ENCODE measurements at places on chromosomes 13 and 19.

DNA sequence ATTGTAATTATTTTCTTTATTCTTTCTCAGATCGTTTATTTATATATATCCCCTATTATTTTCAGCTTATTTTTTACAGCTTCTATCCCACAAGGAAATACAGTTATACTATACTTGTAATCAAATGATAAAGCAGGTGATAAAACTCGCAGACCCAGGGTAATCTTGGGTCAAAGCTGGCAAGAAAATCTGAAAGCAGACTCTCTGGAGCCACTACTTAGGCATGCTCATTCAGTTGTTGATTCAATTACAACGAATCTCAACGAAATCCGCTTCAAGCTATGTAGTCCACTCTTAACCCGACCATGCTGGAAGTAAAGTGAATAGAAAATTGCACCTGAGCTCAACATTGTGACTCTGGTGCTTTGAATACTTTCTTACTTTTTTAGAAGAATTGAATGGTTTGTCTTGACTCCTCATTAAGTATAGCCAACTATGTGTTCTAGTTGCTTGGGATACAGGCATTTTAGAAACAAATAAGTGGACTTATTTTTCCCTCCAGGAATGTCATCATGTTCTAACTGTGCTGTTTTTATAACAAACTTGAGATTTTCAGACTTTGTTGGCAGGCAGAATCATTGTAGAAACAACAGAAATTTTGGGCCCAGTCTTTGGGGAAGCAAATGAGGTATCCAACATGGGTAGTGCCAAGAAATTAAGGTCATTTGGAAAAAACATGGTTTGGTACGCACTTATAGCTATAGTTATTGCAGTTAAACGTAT, 21.4 kb downstream of the ESD start:
- DNase-seq = no peak

GRCh38 chr19:37928527-37929286, 21.7 kb downstream of the SIPA1L3 start:
- no peak for DNase-seq

- DNase-seq = no peak
These were observed 32.2 kb upstream of the TNFAIP8L1 start for GRCh38 chr19:4606921-4607678.

DNA sequence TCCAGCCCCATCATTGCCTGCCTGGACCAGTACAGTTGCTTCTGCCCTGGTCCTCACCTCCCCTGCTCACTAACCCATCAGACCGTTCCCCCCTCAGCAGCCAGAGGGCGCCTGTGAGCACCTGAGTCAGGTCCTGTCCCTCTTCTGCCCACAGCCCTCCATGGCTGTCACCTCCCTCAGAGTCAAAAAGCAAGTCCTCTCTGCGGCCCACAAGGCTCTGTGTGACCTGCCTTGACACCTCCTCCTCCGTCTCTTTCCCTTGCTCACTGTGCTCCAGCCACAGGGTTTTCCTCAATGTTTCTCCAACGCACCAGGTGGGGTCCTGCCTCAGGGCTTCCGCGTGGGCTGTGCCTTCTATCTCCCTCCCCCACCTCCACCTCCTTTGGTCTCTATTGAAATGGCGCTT, 29.4 kb upstream of the PTPRS start:
- peak; percentile 9 for DNase-seq

DNA sequence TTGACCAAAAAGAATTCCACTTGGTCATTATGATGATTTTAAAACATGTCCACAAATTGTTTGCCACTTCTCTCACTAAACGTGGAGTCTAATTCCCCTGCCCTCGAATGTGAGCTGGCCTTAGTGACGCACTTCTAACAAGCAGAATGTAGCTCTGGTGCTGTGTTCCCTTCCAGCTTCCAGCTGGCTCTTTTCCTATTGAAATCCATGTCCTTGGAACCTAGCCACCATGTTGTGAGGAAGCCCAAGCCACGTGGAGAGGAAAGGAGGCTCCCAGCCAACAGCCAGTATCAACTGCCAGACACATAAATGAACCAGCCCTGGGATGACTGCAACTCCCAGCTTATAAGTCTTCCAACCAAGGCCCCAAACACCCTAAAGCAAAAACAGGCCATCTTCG, 23.6 kb upstream of the CEBPA start:
- DNase-seq = no peak

GRCh38 chr19:29785360-29785759, 26.4 kb upstream of the CCNE1 start:
- DNase-seq = no peak

DNA sequence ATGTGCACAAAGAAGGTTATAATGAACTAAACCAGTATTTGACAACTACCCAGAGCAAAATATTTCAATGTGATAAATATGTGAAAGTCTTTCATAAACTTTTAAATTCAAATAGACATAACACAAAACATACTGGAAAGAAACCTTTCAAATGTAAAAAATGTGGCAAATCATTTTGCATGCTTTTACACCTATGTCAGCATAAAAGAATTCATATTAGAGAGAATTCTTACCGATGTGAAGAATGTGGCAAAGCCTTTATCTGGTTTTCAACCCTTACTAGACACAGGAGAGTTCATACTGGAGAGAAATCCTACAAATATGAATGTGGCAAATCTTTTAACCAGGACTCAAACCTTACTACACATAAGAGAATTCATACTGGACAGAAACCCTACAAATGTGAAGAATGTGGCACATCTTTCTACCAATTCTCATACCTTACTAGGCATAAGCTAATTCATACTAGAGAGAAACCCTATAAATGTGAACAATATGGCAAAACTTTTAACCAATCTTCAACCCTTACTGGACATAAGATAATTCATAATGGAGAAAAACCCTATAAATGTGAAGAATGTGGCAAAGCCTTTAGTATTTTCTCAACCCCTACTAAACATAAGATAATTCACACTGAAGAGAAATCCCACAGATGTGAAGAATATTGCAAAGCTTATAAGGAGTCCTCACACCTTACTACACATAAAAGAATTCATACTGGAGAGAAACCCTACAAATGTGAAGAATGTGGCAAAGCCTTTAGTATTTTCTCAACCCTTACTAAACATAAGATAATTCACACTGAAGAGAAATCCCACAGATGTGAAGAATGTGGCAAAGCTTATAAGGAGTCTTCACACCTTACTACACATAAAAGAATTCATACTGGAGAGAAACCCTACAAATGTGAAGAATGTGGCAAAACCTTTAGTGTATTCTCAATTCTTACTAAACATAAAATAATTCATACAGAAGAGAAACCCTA, 26.4 kb downstream of the ZNF493 start:
- DNase-seq = no peak

GRCh38 chr19:35161434-35161743, 6.9 kb downstream of the FXYD5 start:
- no peak for DNase-seq

- DNase-seq = no peak
These were observed 6.4 kb upstream of the EFNB2 start for GRCh38 chr13:106541826-106542225.

DNA sequence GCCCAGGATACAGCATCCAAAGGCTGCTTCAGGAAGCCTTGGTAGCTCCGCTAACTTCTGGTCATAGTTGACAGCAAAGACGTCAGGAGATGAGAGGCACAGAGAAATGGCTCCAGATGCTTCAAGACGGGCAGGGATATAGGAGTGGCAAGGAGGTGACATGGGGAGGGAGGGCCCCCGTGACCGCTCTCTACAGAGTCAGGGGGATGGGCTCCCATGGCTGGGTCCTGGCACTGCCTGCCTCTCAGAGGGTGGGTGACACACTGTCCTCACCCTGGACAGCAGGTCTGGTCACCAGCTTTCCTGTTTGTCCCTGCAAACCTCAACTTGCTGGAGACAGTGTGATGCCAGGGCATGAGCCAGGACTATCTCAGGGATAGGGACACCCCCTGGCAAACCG, 10.3 kb upstream of the ZNF14 start:
- DNase-seq = no peak

DNA sequence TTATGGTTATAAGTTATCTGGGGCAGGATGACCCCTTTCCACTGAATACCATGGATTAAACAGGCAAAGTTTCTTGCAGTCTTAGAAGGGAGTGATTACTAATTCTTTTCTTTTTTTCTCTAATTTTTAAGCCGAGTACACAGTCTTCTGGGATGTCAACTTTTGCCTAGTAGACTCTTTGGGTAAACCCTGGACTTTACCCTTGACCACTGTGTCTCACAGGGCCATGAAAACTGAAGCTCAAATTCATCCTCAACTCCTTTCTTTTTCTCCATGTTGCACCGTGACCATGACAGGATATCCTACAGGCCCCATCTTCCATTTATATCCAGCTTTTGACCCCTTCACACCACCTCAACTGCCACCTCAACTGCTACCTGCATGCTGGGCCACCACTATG, 51.8 kb downstream of the GJA3 start:
- no peak for DNase-seq

GRCh38 chr19:33396701-33397535, 23.4 kb downstream of the CEBPG start:
- no peak for DNase-seq

DNA sequence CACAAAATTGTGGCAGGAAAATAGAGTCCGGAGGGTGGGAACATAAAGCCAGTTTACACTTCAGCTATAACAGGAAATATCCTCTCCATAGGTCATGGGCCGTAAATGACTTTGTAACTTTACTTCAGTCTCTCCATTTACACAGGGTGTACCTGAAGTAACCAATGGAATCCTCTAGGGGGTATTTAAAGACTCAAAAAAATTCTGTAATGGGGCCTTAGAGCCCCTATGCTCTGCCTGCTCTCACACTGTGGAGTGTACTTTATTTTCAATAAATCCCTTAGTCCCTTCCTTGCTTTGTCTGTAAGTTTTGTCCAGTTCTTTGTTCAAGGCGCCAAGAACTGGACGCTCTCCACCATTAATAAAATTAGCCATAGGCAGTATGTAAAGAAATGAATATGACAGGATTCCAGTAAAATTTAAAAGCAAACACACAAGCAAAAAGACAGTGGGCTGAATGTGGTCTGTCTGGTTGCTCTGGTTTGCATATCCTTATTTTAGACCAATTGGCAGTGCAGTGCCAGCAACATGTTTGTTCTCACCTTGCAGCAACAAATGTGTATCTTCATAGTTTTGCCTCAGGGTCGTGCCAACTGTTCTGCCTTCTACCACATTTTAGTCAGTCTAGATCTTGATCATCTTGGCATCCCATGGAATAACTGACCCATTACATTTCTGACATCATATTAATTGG, 801.5 kb upstream of the SPRY2 start:
- no peak for DNase-seq

DNA sequence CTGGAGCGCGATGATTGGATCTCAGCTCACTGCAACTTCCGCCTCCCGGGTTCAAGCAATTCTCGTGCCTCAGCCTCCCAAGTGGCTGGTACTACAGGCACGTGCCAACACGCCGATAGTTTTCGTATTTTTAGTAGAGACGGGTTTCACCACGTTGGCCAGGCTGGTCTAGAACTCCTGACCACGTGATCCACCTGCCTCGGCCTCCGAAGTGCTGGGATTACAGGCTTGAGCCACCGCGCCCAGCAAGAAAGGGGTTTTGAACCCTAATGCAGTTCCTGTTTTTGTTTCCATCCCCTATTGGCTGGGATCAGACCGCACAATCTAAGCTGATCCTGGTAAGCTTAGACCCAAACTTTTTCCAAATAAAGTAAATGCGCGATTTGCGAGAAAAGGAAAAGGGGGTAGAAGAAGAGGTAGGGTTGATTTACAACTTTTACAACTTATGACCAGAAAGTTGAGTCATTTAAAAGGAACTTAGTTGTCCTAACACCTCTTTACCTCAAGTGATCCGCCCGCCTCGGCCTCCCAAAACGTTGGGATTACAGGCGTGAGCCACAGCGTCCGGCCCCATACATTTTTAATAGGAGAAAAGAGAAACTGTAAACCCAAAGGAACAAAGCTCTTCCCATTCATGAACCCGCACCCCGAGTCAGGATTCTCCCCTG, 764 bp downstream of the ZNF626 start:
- no peak for DNase-seq

DNA sequence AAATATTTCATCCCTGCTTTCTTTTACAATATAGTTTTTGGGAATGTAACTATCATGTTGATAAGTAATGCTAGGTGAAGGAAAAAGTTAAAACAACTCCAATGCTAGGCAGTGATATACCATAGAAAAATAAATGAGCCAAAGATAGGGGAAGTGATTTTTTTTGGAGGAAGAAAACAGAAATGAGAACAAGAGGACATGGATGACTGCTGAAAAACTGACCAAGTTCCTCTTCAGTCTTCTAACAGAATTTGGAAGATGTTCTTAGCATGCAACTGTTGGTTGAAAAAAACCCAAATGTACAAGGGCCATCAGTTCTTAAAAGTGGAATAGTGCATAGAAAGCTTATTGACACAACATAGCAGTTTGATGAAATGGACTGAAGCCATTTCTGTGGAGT, 262.5 kb upstream of the STARD13 start:
- no peak for DNase-seq

DNA sequence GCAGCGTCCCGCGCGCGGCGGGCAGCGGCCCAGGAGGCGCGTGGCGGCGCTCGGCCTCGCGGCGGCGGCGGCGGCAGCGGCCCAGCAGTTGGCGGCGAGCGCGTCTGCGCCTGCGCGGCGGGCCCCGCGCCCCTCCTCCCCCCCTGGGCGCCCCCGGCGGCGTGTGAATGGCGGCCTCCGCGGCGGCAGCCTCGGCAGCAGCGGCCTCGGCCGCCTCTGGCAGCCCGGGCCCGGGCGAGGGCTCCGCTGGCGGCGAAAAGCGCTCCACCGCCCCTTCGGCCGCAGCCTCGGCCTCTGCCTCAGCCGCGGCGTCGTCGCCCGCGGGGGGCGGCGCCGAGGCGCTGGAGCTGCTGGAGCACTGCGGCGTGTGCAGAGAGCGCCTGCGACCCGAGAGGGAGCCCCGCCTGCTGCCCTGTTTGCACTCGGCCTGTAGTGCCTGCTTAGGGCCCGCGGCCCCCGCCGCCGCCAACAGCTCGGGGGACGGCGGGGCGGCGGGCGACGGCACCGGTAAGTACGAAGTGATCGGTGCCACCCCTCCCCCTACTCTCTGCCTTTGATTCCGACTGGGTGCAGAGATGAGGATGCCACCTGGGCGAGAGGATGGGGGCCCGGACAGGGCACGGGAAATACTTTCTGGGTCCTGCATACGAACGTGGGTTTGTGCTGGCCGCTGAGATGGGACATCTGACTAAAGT, 874 bp downstream of the TRIM28 start:
- no peak for DNase-seq

GRCh38 chr19:39647918-39648317, 7.8 kb upstream of the LGALS16 start:
- no peak for DNase-seq

GRCh38 chr13:88945793-88946192, 1274.6 kb downstream of the SLITRK5 start:
- no peak for DNase-seq

- no peak for DNase-seq
These were observed 715.8 kb downstream of the UQCRFS1 start for GRCh38 chr19:28497137-28497536.
